ENCODE measurements at places on chromosomes 4 and X. TPM values are rescaled to one million over a fixed set of nuclear protein-coding genes. Genes with fewer than 3 reads are reported as not detected.

SYNPO2 gene
- 0.11 TPM for total RNA-seq

TDO2 gene
- total RNA-seq: not detected

LIMCH1 gene
- total RNA-seq: under 0.01 TPM

SMIM10L2A gene
- 0.80 TPM for total RNA-seq

GNPDA2 gene
- 15.5 TPM for total RNA-seq

FOXP3 gene
- not detected for total RNA-seq

POU3F4 gene
- total RNA-seq: not detected

SHROOM4 gene
- total RNA-seq: 0.84 TPM

SULT1B1 gene
- not detected for total RNA-seq

CCDC149 gene
- total RNA-seq: 2.6 TPM

RTL5 gene
- total RNA-seq: not detected

SPANXB1 gene
- total RNA-seq: not detected

NXF2B gene
- not detected for total RNA-seq

TNIP3 gene
- 1.4 TPM for total RNA-seq

HSPA4L gene
- total RNA-seq: 18.5 TPM

PLAC1 gene
- total RNA-seq: 1.2 TPM

TLR8 gene
- not detected for total RNA-seq

CEP135 gene
- 2.1 TPM for total RNA-seq

DOCK11 gene
- total RNA-seq: 8.2 TPM

KCND1 gene
- total RNA-seq: 0.47 TPM

SPACA5 gene
- not detected for total RNA-seq

MED14 gene
- total RNA-seq: 15.3 TPM

SSX2 gene
- not detected for total RNA-seq

Data from hair follicular keratinocyte (primary cell).